ENCODE measurements at places on chromosomes 6 and 20.

GRCh38 chr6:22062807-22063408, 233.9 kb downstream of the PRL start:
- DNase-seq: no peak

- DNase-seq: no peak
These were observed 157.2 kb downstream of the SIM1 start for GRCh38 chr6:100307561-100307960.

GRCh38 chr6:33314943-33315792, 1.3 kb upstream of the TAPBP start:
- no peak for DNase-seq

DNA sequence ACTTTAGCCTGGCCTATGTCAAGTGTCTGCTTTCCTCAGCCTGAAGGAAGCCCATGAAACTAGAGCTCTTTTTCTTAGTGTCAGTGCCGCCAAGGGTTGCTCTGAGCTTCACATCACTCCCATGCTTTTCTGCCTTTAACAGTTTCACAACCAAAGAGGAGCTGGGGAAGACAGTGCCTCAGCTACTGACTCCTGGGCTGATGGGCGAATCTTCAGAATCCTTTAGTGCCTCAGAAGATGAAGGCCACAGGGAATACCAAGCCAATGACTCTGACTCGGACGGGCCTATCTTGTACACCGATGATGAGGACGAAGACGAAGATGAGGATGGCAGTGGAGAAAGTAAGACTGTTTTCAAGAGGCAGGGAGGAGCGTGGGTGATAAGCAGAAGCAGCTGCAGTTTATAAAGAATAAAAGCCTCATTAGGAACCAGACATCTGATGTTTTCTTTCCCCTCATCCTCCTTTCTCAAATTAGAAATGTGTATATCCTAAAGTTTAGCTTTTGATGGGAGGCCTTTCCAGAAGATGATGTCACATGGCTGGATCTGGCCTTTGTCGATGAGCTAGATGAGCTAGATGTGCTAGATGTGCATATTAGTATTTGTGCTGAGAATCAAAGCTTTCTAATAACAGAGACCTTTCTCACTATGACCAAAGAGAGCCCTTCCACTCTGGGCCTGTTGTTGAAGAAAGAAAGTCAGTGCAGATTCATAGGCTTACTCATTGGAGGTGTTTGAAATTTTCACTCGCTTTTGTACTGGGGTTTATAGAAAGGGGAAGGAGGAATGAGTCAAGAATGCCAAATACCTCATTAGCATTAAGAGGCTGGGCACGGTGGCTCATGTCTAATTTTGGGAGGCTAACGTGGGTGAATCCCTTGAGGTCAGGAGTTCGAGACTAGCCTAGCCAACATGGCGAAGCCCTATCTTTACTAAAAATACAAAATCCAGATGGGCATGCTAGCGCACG, 70.7 kb upstream of the LTV1 start:
- no peak for DNase-seq

DNA sequence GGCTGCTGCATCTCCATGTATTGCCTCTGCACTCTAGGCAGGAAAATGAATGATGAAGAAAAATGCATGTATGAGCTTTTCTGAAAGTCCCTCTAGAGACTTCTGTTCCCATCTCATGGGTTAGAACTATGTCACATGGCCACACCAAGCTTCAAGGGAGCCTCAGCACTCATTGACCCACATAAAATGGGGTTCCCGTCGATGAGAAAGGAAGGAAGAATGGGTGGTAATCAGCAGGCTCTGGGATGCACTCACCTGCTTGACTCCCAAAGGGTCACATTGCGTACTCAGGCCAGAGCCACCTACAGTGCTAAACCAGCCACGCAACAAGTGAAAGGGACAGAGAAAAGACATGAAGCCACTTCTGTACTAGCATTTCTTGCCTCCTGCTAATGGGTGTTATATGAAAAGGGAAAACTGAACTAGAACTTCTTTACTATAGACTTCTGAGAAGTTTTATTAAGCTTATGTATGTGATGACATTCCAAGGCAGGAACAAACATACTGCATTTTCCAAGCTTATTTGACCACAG, 95.8 kb upstream of the GCM1 start:
- no peak for DNase-seq

- no peak for DNase-seq
These were observed 1.4 kb downstream of the TMEM170B start for GRCh38 chr6:11538819-11539468.

- DNase-seq: no peak
These were observed 36.3 kb upstream of the ZFAND3 start for GRCh38 chr6:37783025-37783855.

DNA sequence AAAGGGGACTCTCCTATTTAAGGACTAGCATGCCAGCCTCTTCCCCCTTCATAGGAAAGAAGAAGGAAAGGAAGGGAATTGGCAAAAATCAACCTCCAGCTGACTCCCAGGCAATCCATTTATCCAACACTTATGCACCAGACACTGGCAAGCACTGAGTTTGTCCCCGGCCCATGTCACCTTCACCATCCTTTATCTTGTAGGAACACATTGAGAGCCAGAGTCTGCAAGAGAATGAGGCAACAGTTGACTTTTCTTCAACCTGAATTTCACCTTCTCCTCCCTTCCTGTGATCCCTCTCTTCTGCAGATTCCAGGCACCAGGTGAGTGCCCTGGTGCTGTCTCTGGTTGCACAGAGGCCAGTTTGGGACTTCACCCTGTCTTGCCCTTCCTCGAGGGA, 264.3 kb upstream of the ECI2 start:
- no peak for DNase-seq

GRCh38 chr6:137791281-137792159, 75.5 kb upstream of the TNFAIP3 start:
- DNase-seq: no peak

GRCh38 chr6:14135893-14136539, 18.4 kb downstream of the CD83 start:
- no peak for DNase-seq

DNA sequence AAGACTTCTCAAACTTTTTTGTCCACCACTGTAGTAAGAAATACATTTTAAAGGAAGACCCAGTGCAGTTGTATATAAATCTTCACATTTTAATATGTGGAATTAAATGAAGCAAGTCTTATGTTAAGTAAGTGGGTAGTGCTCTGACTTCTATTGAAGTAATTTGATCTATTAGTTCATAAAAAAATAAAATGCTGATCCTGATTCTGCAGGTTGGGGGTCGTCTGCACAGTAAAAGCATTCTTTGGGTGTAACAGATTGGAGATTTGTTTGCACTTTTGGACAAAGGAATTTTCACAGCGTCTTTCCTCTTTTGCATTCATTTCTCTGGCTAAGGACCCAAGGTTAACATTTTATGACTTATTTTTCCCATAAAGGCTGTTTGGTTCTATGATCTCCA, 106.8 kb downstream of the RNF144B start:
- DNase-seq: no peak

GRCh38 chr6:37225350-37226169, 32.0 kb upstream of the TBC1D22B start:
- DNase-seq: no peak

GRCh38 chr20:6583134-6583738, 184.2 kb upstream of the BMP2 start:
- no peak for DNase-seq

- no peak for DNase-seq
These were observed 135.6 kb upstream of the PTPRK start for GRCh38 chr6:128655978-128656498.

DNA sequence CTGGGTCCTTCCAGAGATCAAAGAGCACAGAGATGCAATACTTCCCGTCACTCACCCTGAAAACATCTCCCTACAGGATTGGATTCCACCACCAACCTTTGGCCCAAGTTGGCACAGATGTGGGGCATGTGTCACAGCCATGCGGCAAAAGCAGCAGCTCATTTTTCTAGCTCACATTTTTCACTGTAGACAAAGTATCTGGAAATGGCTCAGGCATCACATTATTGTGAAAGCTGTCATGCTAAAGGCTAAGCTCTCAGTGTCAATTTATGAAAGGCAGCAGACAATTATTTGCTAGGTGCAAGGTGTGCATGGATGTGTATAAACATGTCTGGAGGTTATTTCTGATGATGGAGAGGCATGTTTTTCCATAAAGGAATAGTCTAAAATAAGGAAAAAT, 248.8 kb upstream of the PRND start:
- no peak for DNase-seq

GRCh38 chr6:53833155-53833554, 38.4 kb downstream of the LRRC1 start:
- DNase-seq: no peak

DNA sequence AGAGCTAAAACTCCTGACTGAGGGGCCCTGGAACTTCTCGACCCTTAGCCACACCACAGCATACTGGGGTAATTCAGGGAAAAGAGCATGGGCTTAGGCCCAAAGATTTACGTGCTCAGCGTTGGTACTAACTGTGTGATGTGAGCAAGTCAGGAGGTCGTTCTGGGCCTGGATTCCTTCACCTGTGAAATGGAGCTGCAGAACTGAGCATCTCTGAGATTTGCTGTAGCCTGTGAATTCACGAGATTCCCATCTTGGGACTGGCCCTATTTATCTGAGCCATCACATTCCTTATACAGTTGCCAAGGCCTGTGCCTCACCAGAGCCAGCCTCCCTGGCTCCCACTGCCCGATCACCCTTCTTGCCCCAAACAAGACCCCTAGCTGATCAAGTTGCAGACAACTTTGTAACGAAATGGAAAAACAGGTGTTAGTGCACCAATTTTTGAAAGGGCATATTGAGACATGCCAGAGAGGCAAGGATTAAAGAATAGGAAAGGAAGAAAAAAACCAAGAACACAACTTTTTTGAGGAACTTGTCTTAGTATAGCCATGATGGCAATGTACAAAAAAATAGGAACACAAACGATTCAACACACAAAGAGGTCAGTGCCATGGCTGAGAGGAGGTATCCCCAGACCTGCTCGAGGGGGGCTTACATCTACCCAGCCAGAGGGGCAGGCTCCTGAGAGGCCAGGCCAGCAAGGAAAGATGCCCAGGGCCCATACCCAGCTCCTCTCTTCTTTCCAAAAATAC, 323.0 kb upstream of the JARID2 start:
- no peak for DNase-seq

DNA sequence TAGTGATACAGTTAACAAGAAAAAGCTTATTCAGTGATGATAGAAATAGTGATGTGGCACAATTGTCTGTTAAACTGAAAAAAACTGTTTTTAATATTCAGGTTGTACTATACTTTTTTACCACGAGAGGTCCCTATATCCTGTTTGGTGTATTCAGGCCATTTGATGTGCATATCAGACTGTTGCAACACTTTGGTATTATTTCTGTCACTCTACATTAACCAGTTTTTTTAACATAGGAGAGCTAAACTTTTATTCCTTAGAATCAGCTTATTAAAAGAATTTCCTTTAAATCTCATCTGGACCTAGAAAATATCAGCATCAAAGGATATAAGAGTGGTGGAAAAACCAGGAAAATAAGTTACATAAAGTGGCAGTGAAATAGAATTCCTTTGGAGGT, 36.8 kb downstream of the TSPYL4 start:
- DNase-seq: no peak

DNA sequence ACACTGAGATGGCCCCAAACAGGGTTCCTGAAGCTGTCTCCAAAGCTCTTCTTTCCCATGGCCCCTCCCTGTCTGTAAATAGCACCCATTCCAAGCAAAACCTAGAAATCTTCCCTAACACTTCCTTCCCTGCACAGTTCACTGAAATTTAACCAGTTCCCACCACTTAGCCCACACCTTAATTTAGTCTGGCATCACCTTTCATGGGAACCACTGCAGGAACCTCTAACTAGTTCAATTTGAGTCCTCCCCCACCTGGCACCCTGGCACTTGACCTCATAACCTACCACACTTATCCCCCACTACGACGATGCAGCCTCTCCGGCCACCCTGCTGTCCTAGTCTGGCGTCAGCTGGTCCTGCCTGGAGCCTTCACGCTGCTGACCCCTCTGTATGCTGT, 278.7 kb downstream of the GMDS start:
- no peak for DNase-seq

- no peak for DNase-seq
These were observed 60.0 kb upstream of the PIM1 start for GRCh38 chr6:37109714-37110499.

DNA sequence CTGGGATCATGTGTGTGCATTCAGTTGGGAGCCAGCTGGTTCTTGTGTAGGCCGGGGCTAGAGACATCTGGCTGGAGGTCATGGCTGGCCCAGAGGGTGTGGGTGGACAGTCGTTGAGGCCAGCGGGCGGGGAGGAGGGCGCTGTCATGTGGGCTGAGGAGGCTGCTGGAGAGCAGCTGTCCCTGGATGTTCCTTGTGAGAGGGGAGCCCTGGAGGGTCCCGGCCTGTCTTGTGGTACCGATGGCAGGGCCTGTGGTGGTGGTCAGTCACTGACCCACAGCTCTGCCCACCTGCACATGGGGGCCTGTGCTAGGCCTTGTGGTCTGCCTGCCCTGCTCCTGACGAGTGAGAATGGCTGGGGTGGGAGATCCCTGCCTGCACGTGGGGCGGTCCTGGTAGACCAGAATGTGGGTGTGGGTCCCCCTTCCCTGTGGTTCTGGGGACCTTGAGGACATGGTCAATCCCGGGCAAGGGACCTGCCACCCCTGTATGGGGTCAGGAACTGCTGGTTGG, 1.9 kb upstream of the C20orf204 start:
- DNase-seq: no peak

- DNase-seq: no peak
These were observed 3.9 kb upstream of the DEF6 start for GRCh38 chr6:35293681-35294080.

GRCh38 chr6:4253604-4254231, 118.3 kb upstream of the ECI2 start:
- DNase-seq: no peak

DNA sequence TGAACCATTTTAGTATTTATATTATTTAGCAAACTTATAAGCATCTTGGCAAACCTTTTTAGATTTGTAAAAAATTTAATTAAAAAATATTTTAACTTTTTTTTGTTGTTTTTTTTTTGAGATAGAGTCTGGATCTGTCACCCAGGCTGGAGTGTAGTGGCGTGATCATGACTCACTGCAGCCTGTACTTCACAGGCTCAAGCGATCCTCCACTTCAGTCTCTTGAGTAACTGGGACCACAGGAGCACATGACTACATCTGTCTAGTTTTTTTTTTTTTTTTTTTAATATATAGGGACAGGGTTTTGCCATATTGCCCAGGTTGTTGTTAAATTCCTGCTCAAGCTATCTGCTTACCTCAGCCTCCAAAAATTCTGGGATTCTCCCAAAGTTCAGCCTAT, 161.1 kb downstream of the EYS start:
- no peak for DNase-seq

GRCh38 chr6:50842861-50843384, 24.3 kb downstream of the TFAP2B start:
- DNase-seq: no peak

GRCh38 chr20:23456409-23456808, 3.7 kb upstream of the CST11 start:
- DNase-seq: no peak

- no peak for DNase-seq
These were observed 771.4 kb upstream of the DEFB115 start for GRCh38 chr20:30486103-30486478.

DNA sequence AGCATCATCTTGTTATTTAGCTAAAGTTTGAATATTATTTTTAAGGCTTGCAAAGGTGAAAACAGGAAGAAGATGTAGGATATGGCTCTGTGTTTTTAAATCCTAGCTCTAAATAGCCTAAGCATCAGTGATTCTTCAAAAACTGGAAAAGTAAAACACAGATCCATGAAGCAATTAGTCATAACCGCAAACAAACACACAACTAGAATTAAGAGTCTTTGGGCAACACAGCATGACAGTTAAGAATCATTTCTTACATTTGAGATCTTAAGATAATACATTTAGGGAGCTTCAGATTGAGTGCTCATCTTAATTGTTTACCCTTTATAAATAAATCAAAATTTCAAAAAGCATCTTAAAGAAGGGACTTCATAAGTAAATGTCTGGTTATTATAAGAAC, 115.8 kb upstream of the MAP7 start:
- DNase-seq: no peak
